Stimulated activated CD4-positive, alpha-beta T cell treated with anti-CD3 and anti-CD28 coated beads, Interleukin-15, amount 100 ng/mL, for 48 hours (primary cell): ENCODE measurements at places on chromosomes 12 and 14.

DNA sequence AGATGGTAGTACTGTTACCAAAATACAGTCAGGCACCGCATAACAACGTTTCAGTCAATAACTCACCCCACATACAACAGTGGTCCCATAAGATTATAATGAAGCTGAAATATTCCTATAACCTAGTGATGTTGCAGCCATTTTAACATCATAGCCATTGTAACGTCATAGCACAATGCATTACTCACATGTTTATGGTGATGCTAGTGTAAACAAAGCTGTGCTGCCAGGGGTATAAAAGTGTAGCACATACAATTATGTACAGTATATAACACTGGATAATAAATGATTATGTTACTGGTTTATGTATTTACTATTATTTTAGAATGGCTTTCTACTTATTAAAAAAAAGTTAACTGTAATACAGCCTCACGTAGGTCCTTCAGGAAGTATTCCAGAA, 37.0 kb downstream of the GPR137C start:
- DNase-seq, result no peak

DNA sequence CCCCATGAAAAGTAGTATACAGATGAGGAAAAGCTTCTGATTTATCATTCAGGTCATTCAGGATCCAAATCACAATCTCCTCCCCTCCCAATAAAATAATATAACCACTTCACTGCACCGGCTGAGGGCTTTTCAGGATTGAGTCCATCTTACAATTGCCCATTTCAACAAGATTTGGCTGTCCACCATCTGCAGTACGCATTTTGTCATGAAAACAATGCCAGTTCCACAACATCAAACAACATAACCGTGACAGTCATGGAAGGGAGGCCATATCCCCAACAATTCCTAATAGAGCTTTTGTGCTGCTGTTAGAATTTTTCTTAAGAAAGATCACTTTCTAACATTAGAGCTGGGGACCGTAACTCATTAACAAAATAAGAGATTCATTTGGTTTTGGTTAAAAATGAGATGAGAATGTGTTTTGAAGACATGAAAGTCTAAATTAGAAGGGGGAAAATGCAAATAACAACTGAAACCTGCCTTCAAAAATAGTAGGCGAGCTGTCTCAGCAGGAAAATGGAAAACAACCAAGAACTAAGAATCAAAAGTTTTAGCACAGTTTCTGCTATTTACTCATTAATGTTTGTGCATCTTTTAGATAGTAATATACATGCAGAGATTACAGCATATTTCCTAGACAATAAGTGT, 38.3 kb upstream of the TMTC2 start:
- no peak for DNase-seq

DNA sequence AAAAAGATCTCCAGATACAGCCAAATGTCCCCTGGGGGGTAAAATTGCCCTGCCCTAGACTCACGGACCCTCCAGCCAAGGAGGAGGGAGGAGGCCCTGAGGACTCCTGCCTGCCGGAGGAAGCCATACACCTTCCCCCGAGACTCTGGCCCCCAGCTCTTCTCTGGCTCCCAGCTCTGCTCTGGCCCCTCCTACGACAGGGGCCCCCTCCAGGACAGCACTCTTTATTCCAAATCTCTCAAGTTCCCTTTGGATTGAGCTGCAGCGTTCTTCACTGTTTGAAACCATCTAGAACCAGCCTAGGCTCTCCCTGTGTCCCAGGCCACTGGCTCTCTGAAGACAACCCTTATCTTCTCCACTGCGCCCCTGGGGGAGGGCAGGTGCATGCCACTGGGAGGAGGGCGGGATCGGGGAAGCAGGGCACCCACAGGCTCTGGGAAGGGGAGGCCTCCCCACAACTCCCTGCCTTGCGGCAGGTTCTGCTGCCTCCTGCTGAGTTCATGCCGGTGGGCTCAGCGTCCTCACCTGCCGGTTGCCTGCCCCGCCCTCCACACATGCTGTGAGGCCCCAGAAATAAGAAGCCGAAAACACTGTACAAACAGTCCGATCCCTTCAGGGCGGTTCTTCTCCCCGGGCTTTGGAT, 112.7 kb downstream of the DICER1 start:
- DNase-seq, result no peak

DNA sequence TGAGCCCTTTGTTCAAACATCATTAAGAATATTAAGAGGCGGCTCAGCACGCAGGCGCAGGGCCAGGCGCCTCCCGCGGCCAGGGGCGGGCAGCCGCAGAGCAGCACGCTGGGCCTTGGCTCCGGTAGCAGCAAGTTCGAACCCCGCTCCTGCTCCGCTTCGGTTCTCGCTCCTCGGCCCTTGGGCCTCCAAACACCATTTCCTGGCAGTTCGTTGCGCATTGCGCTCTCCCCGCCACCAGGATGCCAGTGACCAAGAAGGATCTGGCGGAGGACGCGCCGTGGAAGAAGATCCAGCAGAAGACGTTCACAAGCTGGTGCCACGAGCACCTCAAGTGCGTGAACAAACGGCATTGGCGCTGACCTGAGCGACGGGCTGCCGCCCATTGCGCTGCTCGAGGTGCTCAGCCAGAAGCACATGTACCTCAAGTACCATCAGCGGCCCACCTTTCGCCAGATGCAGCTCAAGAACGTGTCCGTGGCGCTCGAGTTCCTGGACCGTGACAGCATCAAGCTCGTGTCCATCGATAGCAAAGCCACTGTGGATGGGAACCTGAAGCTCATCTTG, 6.9 kb upstream of the ACVRL1 start:
- no peak for DNase-seq

- DNase-seq, result no peak
These were observed 63.2 kb downstream of the TSPAN11 start for GRCh38 chr12:30989754-30990153.

- DNase-seq, result no peak
These were observed 65.2 kb downstream of the RFX4 start for GRCh38 chr12:106647793-106648514.

GRCh38 chr14:88095791-88096190, 90.9 kb downstream of the GPR65 start:
- no peak for DNase-seq

- DNase-seq, result no peak
These were observed 418.3 kb downstream of the MED13L start for GRCh38 chr12:115859231-115859630.

GRCh38 chr14:59482541-59483331, 1.5 kb downstream of the L3HYPDH start:
- no peak for DNase-seq

DNA sequence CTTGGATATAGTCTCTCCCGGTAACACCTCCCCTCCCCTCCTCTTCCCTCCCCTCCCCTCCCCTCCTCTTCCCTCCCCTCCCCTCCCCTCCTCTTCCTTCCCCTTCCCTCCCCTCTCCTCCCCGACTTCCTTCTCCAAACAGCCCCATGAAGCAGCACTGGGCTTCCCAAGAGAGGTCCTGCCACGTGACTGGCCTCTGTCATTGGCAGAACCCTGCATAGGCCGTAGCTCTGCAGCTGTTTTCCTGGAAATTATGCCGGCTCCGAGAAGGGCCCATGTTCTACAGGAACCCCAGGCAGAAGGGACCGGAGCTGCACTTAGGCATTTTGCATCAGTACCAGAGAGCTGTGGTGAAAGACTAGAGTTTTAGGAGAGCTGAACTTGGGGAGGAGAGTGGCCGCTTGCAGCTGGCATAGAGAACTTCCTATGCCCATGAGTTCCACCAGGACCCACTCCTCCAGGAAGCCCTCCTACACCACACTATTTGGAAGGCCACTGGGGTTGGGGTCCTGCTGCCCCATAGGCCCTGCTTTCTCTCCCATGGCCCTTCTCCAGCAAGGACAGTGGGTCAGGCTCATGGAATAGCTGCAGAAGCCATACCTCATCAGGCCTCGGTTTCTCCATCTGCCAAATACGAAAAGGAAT, 5.1 kb upstream of the TNFAIP2 start:
- DNase-seq, result no peak

DNA sequence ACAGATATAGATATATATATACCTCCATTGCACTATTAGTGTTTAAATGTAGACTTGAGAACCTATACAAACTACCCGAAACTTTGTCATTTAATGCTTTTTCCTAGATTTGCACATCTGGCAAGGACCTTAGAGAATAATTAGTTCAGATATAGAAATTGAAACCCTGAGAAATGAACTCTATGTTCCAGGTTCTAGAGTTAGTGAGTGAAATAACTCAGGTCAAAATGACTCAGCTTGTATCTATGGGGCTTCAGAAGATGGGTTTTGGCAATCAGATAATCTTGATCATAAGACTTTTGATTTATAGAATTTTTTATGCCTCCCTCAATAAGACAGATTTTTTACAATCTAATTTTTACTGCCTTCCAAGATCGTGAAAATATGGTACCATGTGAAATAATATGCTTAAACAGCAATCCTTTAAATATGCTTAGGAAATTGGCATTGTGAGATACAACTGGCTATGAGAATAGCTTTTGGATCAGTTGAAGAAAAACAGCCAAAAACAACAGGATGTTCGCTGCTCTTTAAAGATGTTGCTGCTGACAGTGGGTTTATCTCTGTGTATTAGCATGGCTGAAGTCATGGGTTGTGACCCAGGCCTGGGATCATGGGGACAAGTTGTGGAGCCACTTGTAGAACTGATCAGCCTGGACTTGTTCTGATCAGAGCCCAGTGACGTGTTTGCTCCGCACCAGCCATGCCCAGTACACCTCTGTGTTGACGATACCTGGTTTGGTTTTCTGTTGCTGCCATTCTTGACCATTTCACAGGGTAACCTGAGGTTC, 63.6 kb downstream of the TTLL5 start:
- DNase-seq, result no peak

- no peak for DNase-seq
These were observed 222.7 kb upstream of the NOVA1 start for GRCh38 chr14:26820572-26820971.

DNA sequence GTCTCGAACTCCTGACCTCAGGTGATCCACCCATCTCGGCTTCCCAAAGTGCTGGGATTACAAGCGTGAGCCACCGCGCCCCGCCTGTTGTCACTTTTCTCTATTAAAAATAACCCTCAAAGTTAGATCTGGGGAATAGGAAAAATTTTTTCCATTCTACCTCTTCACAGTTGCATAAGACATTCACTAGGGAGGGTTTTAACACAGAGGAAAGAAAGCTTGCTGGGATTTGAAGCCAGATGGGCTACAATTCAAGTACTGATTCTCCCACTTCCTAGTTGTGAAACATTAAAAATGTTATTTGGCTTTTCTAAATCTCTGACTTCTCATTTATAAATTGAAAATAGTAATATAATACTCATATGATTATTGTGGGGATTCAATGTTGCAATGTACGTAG, 23.3 kb upstream of the SLC15A5 start:
- no peak for DNase-seq

GRCh38 chr14:23572836-23573235, 5.2 kb upstream of the AP1G2 start:
- no peak for DNase-seq

- DNase-seq, result no peak
These were observed 126.3 kb downstream of the SLC25A47 start for GRCh38 chr14:100449225-100449987.

DNA sequence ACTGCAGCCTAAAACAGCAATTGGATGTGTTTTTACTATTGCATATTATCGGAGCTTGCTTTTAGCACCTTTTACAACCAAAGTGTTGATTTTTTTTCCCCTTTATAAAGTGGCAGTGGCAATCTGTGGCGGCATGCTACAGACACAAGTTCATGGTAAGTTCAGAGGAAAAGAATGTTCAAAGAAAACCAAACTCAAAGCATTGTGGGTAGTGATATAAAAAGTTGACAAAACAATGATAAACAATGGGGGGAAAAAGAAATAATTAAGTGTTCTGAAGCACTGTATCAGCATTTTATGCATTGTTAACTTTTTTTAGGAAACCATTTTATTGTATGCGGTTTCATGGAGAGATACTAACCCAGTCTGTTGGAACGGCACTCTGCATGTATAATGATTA, 492.0 kb upstream of the SOX5 start:
- no peak for DNase-seq

DNA sequence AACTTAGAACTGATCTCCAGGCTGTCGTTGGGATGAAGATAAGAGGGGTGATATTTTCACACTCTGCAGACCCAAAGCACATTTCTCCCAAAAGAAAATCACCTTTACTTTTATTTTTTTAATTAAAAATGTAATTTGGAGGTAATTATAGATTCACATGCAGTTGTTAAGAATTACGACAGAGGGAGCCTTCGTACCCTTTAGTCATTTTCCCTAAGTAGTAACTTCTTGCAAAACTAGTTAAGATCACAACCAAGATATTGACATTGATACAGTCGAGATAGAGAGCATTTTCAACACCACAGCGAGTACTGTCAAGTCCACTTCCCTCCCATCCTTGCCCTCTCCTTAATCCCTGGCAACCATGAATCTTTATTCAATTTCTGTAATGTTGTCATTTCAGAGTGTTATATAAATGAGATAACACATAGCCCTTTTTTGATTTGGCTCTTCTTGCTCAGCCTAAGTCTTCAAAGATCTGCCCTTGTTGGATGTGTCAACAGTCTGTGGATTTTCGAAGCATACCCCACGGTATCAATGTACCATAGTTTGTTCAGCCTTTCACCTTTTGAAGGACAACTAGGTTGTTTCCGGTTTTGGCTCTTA, 39.6 kb downstream of the DNAH10 start:
- no peak for DNase-seq

DNA sequence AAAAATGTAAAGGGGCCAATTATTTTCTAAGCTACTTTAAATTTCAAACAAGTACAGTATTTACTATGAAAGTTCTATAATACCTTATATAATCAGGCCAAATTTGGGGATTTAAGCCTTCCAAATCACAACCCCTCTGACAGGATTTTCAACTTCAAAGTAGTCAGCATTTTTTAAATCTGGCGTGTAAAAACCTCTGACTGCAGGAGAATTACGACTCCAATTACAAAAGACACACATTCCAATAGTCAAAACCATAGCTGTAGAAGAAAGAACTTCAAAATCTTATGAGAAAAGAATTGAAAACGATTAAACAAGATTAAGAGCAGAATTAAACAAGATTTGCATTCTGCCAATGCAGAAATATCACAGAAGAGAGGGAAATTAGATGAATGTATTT, 12.7 kb downstream of the OSBPL8 start:
- DNase-seq, result no peak

DNA sequence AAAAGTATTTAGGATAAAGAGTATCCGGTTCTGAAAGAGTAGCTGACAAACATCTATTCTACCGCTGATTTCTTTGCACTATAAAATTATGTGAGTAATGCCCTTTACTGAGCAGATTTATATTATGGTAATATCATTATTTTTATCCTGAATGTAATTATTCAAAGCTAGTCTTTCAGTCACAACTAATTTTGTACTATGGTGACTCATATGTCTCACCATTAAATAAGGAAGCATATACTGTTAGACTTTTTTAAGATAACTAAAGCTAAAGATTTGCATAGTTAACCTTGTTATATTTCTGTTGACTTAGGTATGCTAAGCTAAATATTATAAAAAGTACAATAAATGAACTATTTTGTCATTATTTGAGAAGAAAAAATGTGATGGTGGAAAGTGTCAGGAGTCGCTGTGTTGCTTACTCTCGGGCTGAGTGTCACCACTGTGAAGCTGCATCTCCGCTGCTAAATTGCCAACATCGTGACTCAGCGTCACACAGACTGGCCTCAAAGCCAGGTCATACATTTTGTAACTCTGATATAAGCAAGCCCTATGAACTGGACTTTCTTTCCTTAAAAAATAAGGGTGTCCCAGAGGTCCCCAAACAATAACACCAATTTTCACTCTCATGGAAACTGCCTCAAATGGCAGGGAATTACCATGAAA, 69.1 kb upstream of the SSTR1 start:
- DNase-seq, result no peak

- DNase-seq, result no peak
These were observed 144.8 kb downstream of the ASCL1 start for GRCh38 chr12:103102225-103102744.
